Inflammatory macrophage treated with lipopolysaccharide for 1 hour (primary cell): ENCODE measurements at places on chromosomes 6 and 20.

- peak; percentile 66 for DNase-seq
These were observed 15.5 kb downstream of the COL9A3 start for GRCh38 chr20:62832212-62832922.

DNA sequence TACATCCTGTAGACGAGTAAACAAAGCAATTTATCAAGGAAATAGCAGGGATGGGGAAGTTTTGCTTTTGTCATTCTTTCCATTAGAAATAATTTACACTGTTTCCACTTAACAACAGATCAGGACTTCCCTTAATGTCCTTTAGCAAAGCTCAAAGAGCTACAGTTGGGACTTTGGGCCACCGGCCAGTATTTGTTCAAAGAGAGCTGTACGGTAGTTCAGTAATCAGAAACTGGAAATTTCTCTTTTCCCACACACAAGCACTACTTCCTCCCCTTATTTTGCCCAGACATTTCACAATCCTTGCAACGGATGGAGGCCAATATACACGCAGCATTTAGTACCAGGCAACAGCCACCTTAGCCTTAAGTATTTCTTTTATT lies 12.1 kb upstream of the HINT3 start:
- DNase-seq: peak; percentile 84

- DNase-seq: peak; percentile 66
These were observed 8.9 kb downstream of the FAM217B start for GRCh38 chr20:59948828-59949720.

GRCh38 chr20:9323622-9324021 lies 190.8 kb upstream of the LAMP5 start:
- no peak for DNase-seq

DNA sequence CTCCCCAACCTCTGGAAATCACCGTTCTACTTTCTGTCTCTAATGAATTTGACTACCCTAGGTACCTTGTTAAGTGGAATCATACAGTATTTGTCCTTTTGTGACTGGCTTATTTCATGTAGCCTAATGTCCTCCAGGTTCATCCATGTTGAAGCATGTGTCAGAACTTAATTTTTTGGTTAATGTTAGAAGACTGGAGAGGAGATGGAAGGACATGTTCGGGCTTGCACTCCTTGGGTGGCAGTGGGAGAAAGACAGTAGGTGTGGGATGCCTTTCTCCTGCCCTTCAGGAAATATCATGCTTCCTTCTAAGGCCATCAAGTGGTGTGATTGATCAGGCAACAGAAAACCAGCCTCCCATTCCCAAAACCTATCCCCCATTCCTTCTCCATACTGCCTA lies 61.1 kb upstream of the RNF144B start:
- no peak for DNase-seq

DNA sequence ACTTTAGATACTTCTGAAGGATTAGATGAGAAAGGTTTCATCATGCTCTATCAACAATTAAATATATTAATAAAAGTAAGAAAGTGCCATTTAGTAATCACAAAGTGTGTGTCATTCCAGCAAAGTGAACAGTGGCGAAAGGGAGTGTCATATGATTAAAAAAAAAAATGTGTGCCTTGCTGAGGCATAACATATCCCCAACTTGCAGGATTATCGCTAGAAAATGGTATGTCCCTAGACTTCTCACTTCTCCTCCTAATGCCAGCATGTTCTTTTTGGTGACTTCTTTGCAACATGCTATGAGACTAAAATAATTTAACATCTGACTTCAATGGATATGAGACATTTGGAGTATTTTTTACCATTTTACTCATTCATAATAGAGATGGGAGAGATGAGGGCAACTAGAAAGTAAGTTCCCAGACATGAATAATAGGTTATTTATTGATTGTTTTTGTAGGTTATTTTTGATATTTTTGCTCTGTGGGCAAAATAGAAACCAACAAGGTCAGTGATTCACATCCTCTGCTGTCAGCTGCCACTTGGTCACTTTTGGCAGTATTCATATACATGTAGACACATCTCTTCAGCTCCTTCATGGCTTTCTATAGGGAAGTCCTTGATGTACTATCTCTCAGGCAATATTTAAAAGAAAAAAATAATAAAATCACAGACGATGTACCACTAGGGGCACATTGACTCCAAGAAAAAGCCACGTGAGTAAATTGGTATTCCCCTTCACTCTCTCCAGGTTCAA lies 370.1 kb downstream of the BMP2 start:
- DNase-seq: no peak
